ENCODE measurements at places on chromosomes 6 and 20.

DNA sequence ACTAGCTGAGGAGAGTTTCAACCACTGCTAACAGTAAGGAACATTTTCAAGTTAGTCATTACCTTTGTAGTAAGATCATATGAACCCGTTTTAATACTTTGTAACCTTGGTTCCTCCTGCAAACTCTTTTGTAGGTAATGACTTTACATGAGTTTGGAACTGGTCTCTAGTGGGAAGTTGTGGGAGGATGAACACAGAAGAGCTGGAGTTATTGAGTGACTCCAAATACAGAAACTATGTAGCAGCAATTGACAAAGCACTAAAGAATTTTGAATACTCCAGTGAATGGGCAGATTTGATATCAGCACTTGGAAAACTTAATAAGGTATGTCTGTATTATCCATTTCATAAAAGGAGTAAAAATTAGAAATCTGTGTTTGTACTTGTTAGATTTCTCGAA lies 29.3 kb downstream of the DOP1A start:
- DNase-seq: peak; percentile 1

DNA sequence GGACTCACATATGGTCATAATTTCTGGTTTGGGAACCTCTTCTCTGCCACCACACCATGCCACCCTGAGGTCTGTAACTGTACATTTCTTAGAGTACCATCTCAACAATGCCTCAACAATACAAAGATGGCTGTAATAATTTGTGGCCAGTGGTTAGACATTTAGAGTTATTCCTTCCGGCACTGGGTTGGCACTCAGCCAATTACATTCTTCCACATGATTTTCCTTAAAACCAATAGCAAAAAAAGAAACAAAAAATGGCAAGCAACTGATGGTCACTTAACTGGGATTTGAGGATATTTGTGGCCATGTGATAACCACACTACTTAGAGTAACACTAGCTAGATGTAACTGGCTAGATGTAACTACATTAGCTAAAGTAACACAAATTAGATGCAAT lies 79.9 kb downstream of the SEL1L2 start:
- no peak for DNase-seq

DNA sequence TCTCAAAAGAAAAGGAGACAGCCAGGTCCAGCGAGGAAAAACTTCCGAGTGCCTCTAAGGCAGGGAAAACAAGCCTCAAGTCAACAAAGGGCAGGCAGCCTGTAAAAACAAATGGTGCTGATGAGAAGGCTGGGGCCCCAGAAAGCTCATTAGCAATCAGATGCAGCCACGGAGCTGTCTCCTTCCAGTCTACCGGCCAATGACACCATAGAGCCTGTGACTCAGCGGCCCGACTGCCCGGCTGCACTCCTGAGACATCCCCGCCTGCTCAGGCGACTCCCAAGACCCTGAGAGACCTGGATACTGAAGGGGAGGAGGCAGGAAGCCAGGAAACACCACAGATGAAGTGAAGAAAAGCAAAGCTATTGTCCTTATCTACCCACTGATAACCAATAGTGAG lies 120.1 kb upstream of the HDDC2 start:
- DNase-seq: no peak

- DNase-seq: no peak
These were observed 523.0 kb upstream of the FLRT3 start for GRCh38 chr20:14860410-14860814.

GRCh38 chr6:163902993-163903392 lies 488.5 kb downstream of the QKI start:
- no peak for DNase-seq

DNA sequence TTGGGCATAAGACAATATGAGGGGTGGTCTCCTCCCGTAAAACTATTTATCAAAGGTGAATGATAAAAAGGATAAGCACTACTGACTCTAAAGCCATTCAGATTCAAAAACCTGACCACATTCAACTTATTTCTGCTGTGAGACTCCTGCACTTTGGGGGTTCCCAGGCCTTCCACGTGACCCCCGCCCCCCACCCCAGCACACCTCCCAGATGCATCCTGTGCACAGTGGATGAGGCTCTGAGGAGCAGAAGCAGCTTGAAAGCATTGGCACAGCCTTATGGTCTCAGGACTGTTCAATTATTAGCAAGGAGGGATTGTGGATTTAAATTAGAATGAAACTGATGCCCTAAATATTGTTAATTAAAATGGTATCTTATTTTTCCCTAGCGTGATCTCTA lies 55.1 kb upstream of the SAMD5 start:
- DNase-seq: no peak

DNA sequence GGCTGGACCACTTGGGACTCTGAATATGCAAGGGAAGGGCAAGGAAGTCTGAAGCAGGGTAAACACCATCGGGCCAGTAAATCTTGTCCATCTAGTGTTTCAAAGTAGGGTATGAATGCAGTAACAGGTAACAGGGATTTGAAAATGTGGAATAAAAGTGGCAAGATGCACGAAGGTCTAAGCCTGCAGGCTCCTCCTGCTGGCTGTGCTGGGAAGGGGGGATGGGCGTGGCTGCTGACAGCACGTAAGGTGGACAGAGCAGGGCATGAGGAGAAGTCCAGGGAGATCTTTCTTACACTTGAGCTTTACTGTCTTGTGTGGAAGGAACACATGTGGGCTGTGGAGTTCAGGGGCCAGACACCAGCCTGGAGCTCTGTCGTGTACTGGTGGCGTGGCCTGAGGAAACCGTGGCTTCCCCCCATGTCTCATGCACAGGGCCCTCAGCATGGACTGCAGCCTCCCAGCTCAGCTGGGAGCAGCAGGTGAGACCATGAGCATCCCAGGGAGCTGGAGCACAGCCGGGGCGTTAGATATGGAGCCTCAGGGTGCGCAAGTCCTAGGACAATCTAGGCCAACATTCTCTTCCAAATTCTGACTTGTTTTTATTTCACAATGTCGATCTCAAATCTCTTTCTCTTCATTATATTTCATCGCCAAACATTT lies 84.5 kb downstream of the SLC22A23 start:
- no peak for DNase-seq

DNA sequence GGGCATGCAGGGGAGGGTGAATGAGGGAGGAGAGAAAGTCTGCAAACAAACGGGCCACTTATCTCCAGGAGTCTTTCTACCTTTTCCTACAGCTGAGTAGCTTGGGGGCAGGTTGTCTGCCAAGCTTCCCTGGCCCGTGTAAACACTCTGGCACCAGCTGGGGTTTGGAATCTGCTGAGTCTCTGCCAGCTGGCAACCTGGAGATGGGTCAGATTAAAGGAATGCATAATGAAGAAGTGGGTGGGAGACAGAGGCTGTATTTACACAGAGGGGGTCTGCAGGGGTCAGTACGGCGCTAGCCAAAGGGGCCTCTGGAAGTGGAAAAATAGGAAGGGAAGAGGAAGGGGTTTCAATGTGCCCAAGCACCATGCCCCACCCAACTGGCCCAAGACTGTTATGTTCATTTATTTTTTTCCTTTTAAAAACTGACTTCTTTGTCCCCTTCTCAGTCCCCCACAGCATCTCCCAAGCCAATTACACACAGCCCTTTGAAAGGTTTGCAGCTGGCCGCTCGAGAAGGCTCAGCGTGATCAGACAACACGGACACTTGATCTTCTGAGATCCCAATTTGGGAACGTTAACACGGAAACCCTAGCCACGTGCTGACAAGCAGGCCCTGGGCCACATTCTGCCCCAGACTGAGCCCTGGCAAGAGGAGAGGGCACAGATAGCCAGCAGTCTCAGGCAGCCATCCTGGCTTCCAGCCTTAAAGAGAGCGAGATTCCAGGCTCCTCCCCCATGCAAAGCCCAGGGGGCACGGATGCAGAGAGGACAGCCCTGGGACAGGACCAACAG lies 25.2 kb downstream of the TRAM2 start:
- peak; percentile 87 for DNase-seq

DNA sequence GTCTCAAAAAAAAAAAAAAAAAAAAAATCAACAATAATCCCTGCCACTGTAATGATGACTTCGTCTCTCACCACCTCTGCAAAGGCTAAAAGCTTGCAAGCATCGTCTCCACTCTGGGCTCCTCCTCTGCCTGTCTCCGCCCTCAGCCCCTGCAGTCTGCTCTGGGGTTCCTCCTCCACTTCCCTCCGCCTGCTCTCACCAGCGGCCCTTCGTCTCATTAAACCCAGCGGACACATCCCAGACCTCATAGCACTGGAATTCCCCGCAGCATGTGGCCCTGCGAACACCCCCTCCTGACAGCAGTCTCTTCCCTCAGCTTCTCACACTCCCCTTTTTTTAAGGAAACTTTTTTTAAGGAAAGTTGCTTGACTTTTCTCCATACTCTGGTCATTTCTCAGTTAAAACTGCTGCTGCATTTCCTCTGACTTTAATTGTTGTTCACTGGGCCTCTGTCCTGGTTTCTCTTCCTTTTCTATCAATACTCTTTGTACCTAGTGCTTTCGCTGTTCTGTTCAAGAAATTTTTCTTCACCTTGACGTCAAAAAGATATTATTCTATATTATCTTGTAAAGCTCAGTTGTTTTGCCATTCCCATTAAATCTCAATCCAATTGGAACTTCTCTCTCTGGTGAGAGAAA lies 70.9 kb upstream of the PLEKHG1 start:
- DNase-seq: no peak

DNA sequence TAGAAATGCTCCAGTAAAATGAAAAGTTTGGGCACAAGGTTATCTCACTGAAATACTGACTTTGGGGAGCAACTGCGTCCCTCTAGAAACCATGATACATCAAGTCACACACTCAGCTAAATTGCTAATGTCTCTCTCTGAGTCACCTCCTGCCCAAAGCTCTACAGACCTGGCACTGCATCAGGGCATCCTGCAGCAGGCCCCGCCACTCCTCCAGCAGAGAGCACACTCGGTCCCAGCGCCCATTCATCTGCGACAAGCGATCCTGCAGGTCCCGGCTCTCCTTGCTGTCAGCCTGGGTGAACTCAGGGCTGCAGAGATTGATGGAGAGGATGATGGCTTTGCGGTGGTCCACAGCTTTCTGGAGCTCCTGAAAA lies 329.0 kb downstream of the ESR1 start:
- no peak for DNase-seq

- DNase-seq: no peak
These were observed 176.3 kb downstream of the ADGRG6 start for GRCh38 chr6:142478117-142478516.

GRCh38 chr6:129050086-129050485 lies 167.1 kb downstream of the LAMA2 start:
- no peak for DNase-seq

- DNase-seq: no peak
These were observed 1.5 kb downstream of the FOXS1 start for GRCh38 chr20:31843881-31844280.

- no peak for DNase-seq
These were observed 24.1 kb downstream of the ATXN1 start for GRCh38 chr6:16736856-16737775.

GRCh38 chr6:128738112-128738511 lies 144.8 kb upstream of the LAMA2 start:
- DNase-seq: no peak

DNA sequence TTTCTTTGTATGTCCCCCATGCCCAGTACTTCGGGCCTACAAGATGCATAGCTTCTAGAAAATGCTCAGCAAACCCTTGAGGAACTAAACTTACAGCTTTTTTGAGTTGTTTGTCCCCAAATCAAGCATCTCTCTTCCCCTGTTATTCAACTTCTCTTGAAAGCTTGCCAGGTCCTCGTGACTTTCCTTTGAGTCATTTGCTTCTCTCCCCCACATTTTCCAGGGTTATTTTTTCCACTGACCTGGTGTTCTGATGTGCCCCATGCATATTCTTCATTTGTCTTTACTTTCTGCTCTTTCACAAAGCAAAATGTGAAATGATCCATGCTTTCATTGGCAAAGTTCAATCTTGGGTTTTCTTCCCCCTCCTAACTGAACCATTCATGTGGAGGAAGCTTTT lies 204.8 kb downstream of the TFAP2A start:
- no peak for DNase-seq

GRCh38 chr20:23027721-23028120 lies 7.4 kb upstream of the SSTR4 start:
- DNase-seq: no peak

DNA sequence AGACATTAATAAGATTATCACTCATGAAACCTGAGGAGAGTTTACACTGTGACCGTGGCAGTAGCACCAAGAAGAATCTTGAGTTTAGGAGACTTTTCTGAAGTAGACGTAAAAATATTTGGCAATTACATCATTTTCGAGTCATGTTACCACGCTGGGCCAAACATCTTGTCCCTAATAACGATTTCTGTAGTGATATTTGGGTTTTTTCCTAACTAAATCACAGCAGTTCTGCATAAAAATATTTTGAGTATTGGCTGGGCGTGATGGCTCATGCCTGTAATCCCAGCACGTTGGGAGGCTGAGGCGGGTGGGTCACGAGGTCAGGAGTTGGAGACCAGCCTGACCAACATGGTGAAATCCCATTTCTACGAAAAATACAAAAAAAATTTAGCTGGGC lies 262.4 kb downstream of the PHF3 start:
- no peak for DNase-seq

DNA sequence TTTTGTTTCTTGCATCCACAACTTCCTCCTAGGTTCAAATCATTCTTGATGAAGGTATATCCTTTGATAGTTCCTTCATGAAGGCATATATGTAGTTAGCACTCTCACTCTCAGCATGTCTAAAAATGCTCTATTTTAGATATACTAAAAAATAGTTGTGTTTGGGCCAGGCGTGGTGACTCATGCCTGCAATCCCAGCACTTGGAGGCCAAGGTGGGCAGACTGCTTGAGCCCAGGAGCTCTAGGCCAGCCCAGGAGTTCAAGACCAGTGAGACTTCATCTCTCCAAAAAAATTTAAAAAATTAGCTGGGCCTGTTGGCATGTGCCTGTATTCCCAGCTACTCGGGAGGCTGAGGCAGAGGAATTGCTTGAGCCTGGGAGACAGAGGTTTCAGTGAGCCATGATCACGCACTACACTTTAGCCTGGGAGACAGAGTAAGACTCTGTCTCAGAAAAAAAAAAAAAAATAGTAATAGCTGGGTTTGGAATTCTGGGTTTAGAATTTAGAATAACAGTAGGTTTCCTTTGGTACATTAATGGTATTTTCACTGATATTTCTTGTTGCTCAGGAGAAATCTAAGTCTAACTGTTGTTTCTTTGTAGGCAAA lies 7.0 kb downstream of the SERAC1 start:
- DNase-seq: peak; percentile 16

DNA sequence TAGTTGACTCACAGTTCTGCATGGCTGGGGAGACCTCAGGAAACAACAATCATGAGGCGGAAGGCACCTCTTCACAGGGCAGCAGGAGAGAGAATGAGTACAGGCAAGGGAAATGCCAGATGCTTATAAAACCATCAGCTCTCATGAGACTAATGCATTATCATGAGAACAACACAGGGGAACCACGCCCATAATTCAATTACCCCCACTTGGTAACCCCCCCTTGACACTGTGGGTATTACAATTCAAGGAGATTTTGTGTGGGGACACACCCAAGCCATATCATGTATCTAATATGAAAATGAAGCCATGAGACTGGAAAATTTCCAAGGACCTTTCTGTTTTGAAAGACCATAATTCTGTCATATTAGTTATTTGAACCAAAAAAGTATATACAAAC lies 342.4 kb upstream of the PLCB4 start:
- DNase-seq: no peak

DNA sequence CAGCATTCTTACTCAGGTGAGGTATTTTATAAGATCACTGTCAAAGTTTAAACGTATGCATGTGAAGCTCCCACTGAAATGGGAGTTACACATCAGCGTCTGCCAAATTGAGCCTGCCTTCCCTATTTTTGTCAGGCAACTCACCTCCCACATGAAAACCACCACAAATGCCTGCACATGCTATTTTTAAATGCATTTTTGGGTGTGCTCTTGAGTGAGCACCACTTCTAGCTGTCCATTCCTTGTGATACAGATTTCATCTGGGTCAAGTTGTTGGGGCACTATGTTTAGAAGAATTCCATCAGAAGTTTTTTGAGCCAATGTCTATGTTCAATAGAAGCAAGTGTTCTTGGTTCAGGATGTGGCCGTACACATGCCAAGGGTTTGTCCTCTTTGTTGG lies 71.7 kb upstream of the RIPPLY2 start:
- no peak for DNase-seq
